SW 1271 (cell line): ENCODE measurements at places on chromosomes 2 and 18.

DNA sequence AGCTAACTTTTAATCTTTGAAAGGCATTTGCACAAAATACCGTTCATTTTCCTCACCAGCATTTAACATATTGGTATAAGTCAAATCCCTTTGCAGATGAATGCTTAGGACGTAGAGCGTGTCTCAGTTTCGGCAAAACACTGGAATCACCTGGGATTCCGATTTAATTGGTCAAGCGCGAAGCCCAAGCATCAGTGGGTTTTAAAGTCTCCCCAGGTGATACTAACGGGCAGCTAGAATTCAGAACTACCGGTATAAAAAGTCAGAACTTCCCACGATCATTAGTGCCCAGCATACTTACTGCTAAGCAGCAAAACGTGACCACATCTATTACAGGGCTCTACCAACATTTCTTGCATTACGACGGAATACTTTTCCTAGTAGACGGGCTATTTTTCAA, 24.6 kb downstream of the ALPK2 start:
- no peak for DNase-seq

DNA sequence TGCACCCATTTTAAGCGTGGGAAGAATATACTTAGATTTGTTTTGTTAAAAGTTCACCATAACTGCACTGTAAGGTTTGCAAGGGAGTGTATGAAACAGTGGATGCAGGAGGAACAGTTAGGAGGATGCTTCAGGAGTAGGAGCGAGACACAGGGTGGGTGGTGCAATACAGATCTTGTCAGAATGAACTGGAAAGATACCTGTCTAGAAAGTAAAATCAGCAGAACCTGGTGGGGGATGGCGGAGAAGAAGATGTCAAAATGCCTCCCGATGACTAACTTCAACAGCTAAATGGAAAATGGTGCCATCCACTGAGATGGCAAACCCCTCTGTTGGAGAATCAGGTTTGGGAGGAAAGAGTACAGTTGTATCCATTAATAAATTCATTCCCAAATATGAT, 18.2 kb downstream of the LANCL1 start:
- no peak for DNase-seq

DNA sequence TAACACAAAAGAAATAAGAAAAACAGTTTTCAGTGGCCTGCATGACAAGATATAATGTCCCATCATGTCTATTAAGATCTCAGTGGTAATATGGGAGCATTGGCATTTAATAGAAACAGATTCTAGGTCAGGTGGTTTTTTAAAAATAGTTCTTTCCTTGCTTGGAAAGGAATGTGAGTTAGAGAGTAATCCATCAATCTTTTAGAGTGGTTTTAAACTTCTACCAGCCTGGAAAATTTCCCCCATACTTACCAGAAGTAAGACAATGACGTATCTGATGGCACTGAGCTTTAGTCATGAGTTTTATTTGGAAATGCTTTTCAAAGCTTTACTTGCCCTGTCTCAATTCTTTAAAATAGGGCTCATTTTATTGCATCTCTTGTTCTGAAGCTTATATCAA, 441.7 kb upstream of the SMIM21 start:
- no peak for DNase-seq

GRCh38 chr2:64727843-64728463, 74.2 kb upstream of the SERTAD2 start:
- no peak for DNase-seq

DNA sequence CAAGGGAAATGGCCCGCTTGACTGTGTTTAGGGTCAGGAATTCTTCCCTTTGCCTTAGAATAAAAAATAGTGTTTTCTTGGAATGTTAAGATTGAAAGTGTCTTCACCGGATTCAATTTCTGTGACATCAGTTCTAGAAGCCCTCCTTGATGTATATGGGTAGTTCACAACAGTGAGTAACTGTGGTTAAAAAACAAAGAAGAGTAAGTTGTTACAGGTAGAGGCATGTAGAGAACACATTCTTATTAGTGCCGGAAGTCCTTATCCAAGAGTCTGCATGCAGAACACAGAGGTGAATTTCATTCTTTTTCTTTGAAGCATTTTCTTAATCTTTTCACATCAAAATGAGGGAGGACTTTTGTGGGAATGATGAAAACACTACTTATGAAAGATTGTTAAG, 105.5 kb downstream of the FMNL2 start:
- DNase-seq, result no peak

GRCh38 chr2:174965992-174966744, 39.0 kb downstream of the CHN1 start:
- no peak for DNase-seq

- DNase-seq, result no peak
These were observed 1.8 kb downstream of the RTKN start for GRCh38 chr2:74439803-74440377.

DNA sequence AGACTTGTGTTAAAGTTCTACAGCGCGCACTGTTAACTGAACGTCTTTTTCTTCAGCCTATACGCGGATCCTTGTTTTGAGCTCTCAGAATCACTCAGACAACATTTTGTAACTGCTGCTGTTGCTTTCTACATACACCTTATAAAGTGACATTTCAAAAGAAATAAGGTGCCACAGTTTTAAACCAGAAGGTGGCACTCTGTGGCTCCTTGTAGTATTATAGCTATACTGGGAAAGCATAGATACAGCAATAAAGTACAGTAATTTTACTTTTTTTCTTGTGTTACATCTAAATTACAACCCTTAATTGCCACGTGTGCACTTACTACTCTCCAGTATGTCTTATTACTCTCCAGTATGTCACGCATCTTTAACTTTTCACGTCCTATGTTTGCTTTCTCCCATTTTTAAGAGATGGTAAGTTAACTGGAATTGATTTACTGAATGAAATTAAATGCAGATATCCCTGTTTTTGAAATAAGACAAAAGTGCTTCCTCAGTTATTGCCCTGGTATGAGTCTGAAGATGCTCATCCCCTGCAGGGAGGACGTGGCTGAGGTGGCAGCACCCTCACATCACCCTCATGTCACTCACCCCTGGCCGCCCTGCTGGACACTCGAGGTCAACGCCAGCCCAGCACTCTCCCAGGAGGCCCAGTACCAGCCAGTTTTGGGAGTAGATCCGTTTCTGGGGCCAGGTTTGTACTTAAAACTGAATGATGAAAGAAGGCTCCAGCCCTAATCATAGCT, 37.8 kb downstream of the GORASP2 start:
- peak; percentile 18 for DNase-seq

GRCh38 chr2:85582492-85582891, 1.7 kb upstream of the VAMP5 start:
- DNase-seq, result no peak

DNA sequence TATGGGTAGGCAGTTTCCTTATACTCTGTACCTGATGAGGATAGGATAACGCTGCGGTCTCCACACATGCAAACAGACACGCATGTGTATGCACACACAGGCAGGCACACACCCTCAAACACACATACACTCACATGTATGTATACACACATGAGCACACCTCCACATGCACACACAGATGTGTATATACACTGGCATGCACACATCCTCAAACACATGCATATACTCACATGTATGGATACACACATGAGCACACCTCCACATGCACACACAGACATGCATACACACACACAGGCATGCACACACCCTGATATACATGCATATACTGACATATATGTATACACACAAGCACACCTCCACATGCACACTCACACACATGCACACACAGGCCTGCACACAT, 267.8 kb upstream of the HDAC4 start:
- DNase-seq, result no peak

- DNase-seq, result no peak
These were observed 21.2 kb downstream of the SH3BP4 start for GRCh38 chr2:234973008-234973407.

- DNase-seq, result peak; percentile 57
These were observed 50.2 kb upstream of the DTNA start for GRCh38 chr18:34659579-34660517.

DNA sequence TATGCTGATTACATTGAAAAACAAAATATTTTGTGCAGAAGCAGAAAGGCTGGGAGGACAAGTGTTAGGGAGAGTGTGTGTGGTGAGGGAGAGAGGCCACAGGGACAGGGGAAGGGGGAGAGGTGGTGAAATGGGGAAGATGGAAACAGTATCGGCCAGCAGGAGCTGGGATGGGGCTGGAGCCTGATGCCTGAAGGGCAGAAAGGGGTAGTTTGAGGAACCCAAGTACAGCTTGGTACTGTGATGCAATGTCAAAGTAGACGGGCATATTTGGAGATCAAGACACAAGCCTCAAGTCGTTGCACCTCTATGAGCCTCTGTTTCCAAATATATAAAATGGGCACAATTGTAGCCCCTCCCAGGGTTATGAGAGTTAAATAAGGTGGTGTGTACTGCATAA, 152.1 kb downstream of the LPIN1 start:
- DNase-seq, result no peak

DNA sequence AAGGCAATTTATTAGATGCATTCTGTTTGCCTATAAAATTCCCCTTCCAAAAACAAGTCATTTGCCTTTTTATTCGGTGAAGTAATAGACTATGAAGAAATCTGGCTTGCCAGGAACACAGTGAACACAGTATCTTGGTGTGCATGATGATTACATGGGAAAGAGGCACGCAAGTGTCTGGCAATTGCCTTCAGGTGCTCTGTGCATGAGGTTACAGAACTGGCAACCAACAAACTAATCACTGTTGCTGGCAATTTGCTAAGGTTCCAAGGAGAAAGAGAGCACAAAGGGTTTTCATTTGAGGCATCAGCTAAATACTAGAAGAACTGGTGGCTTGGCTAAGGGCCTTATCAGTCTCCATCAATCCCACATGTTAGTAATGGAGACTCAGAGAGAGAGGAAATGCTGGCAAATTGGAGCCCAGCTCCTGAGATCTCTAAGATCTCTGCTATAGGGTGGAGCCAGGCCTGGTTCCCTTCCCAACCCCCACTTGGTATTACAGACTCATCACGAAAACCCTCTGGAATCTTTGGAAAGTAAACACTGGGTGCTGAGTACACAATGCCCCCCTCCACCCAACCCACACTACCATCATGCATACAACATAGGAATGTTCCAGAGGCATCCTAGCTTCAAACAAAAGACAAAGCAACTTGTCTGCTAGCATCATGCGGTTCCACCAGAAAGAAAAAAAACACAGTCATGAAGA, 10.4 kb downstream of the RNF152 start:
- no peak for DNase-seq

GRCh38 chr2:129922571-129923264, 56.7 kb upstream of the RAB6C start:
- no peak for DNase-seq
